Stimulated activated CD4-positive, alpha-beta T cell treated with anti-CD3 and anti-CD28 coated beads, Interleukin-12 subunit alpha, Interleukin-12 subunit beta, amount 100 ng/mL, for 48 hours (primary cell): ENCODE measurements at places on chromosomes 5 and 9.

GRCh38 chr9:136373300-136374182 is at the start of gene CARD9:
Gene CARD9, minus strand, starts transcription at chr9:136373669. Its CDS starts 1,591 bp downstream, at chr9:136372078.
- no peak for DNase-seq

DNA sequence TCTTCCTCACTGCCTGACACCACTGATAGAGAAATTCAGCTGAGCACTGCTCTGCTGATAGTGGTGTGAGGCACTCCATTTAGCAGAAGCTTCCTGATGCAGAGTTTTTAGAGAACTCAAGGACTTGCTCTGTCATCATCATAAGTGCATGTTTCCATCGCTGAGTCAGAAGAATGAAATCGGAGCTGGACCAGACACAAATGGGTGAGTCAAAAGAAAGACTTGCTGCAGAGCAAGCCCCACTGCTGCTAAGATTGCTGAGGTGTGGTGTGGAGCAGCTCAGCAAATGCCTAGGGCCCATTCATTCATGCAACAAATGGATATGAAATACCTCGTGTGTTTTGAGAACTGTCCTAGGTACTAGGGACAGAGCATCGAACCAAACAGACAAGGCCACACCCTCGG is 410.2 kb upstream of the SLC30A5 start:
- DNase-seq, result no peak

- DNase-seq, result no peak
Observed at GRCh38 chr5:141632650-141633049, 4.0 kb downstream of the HDAC3 start.

- no peak for DNase-seq
Observed at GRCh38 chr5:141514330-141515133, 25.7 kb downstream of the PCDHGC5 start.

GRCh38 chr9:90167914-90168313 is 474.7 kb downstream of the DIRAS2 start:
- DNase-seq, result no peak

DNA sequence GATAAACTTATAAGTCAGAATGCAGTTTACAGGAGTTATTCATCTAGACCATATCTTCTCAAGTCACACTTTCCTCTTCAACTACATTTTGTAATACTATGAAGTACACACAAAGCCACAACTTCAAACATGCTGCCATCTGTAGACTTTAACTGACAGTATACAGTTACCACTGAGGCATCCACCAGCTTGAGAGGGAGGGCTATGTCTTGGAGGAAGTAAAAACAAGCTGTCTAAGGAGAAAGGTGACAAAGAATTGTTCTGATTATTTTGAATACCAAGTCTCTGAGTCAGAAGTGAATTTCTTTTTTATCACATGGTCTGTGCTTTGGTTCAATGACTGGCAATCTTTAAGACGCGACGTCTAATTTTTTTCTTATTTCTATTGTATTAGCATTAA is 97.6 kb upstream of the CDH10 start:
- DNase-seq, result no peak

DNA sequence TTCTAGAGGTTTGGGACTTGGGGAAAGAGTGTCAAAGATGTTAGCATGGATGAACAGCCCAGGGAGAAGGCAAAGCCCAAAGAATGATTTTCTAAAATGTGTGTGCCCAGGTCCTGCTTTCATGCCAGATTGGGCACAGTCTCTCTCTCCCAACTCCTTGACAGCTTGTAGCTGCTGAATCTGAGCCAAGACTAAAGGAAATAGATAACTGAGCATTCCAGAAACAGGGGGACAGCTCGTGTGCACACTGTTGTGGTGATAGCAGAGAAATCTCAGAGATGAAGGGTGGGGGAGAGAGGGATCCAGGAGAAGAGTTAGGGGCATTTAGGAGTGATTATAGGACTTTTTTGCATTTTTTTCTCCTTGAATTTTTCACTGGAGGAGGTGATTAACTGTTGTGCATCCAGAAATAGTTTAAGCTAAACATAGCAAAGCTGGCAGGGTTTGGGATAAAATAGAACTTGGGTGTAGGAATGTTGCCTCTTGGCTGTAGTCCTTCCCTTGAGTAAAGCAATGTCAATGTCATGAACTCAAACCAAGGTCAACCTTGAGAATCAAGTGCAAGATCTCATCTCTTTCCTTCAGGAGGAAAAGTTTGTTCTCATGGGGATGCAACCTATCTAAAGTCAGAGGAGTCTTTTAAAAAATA is 245.9 kb downstream of the SH3GL2 start:
- no peak for DNase-seq

DNA sequence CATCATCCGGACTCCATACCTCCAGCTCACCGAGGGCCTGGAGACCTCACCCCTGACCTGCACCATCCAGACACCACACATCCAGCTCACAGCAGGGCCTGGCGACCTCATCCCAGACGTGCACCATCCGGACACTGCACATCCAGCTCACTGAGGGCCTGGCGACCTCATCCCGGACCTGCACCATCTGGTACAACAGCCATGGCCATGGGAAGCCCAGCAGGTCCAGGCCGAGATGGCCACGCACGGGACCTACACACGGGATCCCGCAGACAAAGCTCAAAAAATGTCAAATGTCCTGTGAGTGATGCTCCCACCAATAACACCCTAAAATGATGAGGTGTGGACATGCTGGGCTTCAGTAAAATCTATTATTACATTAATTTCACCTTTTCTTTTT is 9.7 kb downstream of the TERT start:
- no peak for DNase-seq

GRCh38 chr5:122951658-122952057 is 84.9 kb downstream of the PPIC start:
- no peak for DNase-seq

GRCh38 chr5:9562141-9562540 is 16.3 kb upstream of the SEMA5A start:
- DNase-seq, result no peak

DNA sequence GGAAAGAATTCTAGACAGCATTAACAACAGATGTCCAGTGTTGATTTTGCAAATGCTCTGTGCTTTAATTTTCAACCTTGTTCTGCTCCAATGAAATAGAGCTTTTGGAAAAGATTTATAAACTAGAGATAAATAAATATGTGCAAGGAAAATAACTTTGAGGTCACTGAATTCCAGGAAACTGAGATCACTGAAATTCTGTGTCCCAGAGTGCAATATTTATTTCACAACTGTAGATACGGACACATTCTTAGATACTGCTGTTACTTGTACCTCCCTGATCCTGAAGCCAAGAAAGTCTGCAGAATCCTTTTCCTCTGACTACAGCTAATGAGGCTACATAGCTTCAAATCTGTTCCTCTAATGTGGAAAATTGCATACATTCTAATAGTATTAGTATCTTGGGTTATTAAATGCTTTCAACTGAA is 222.9 kb downstream of the DOCK8 start:
- DNase-seq, result no peak

GRCh38 chr5:112010475-112010874 is 253.5 kb upstream of the NREP start:
- DNase-seq, result no peak

- no peak for DNase-seq
Observed at GRCh38 chr5:154242964-154243376, 52.4 kb downstream of the GALNT10 start.
